Stimulated activated naive CD8-positive, alpha-beta T cell treated with anti-CD3 and anti-CD28 coated beads, Interleukin-15, Interleukin-2, amounts not matched to agents 100 U/mL and 50 U/mL, for 24 hours (primary cell): ENCODE measurements at places on chromosomes 12 and 14.

DNA sequence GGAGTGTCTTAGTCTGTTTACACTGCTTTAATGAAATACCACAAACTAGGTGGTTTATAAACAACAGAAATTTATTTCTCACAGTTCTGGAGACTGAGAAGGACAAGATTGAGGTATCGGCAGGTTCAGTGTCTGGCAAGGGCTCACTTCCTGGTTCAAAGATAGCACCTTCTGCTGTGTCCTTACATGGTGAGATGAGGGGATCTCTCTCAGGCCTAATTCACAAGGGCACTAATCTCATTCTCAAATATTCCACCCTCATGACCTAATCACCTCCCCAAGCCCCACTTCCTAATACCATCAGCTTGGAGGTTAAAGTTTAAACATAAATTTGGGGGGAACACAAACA, 35.0 kb upstream of the PLEK2 start:
- DNase-seq = no peak

GRCh38 chr14:24943024-24943423, 106.9 kb downstream of the STXBP6 start:
- DNase-seq = no peak

- DNase-seq = no peak
Observed at GRCh38 chr12:57031138-57031725, 14.9 kb upstream of the TAC3 start.

DNA sequence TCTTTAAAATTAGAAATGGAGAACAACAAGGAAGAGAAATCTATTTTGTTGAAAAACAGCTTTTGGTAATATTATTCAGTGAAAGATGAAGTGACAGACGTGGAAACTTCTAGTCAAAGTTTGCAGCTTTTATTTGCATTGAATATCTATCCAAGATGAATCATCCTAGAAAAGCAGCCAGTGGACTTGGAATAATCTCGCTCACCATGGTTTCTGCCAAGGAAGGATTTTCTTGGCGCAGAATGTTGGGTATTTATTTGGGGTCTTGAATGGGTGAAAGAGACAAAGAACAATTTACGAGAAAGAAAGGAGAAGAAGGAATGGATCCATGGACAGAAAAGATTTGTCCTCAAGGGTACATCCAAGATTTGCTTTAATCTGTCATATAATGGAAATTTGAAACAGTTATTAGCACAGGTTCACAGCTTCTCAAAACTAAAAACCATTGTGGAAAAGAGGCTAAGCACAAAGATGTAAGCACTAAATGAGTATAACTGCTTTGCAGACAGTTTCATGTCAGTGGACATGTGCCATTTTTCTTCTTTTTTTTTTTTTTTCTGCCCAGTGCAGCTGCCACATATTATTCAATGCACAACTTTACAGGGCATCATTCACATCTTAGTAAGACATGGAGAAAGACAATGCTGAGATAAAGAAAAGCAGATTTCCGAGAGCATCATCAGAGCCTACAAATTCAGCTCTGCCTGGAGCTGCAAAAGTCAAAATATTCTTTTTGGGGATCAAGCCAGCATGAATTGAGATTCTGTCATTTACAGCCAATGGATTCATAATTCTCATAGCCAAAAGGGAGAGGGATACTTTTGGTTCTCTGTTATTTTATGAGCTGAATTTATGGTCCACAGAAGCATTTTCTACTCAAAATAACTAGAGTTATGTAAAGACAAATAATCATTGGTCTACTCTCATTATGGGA, 333.7 kb downstream of the DAD1 start:
- no peak for DNase-seq

- no peak for DNase-seq
Observed at GRCh38 chr14:104986487-104987164, 1.0 kb downstream of the CLBA1 start.

DNA sequence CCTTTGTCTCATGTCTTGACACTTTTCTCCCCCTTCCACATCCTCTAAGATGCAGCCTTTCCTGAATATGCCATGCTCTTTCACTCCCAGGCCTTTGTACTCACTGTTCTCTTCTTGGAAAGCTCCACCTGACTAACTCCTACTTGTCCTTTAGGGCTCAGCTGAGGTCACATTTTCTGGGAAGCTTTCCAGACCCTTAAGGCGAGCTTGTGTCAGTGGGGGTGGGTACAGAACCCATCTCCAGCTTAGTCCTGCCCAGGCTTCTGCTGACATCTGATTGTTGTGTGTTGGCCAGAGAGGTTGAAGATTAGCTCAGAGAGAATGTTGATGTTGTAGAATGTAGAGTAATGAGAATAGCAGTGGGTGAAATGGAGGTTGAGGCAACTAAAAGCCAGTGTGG, 2.9 kb upstream of the TSFM start:
- no peak for DNase-seq

DNA sequence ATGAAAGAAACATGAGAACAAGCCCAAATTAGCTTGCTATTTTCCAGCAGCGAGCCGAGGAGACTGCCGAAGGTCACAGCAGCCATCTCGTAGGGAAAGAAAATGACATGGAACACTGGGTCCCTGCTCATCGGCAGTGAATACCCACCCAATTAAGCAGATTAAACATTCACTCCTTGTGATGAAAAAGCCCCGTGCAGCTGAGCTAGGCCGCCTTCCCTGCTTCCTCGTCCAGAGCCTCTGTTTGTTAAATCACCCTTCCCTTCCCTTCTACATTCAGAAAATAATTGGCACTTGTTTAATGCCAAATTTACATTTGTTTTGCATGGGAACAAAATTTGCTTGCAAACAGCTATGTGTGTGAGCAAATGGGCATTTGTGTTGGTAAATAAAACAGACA, 342.5 kb downstream of the RMST start:
- DNase-seq = no peak

DNA sequence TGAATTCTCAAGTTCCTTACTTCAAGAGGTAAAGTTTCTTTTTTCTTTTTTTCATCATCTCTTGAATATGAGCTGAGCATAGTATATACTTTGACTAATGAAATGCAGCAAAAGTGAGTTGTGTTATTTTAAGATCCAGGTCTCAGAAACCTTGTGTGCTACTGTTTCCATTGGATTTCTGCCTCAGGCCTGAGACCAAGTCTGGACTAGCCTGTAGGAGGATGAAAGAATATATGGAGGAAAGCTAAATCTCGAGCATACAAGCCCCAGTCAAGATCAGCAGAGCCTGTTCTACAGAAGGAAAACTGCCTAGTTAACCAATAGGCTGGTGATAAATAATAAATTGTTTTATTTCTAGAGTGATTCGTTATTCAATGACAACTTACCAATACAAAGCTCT, 652.5 kb downstream of the C12orf50 start:
- no peak for DNase-seq

GRCh38 chr12:71250166-71250565, 92.4 kb upstream of the TSPAN8 start:
- DNase-seq = no peak

- DNase-seq = no peak
Observed at GRCh38 chr12:63989301-63989845, 144.9 kb downstream of the SRGAP1 start.

DNA sequence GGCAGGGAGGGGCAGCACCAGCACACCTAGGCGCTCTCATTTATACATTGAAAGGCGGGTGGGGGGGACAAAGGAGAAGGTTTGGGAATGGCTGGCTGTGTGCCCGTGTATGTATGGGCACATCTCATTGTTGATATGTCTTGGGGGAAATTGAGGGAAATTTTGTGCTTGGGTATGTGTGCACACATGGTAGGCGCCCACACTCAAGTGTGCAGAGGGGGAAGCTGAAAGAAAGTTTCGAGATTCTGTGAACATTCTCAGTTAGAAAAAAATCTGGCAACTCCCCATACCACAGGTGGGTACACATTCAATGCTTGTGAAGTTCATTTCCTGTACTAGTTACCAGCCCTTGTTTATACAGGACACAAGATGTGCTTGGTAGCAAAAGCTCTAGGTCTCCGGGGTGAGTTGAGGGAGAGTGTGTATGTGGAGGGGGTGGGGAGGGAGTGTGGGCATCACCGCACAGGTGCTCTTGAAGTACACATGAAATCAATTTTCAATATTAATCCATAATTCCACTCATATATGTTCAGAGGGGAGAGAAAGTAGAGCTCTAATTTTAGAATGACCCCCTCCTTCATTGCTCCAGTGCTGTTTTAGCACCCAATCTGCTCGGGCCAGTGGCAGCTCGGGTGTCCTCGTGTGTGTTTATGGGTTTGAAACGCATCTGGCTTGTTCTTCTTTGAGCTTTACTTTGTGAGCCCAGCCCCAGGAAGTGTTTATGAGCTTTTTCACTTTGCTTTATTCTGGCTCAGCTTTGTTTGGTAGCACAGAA, 286.0 kb downstream of the ZFP36L1 start:
- DNase-seq = peak; percentile 19

DNA sequence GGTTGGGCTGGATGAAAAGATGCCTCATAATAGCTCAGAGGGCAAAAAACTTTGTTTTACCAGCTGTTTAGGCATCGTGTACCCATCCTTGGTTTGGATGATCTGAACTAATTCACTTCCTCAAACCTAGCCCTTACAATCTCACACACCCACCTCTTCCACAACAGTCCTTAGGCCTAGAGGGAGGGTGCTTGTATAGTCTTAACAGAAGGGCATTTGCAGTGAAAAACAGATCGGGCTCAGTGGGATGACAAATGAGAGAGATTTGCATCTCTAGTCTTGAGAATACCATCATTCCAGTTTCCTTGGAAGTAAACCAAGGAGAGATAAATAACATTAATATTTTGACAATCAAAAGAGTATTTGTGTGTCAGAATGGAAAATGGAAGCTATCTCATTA, 11.0 kb downstream of the SLCO1A2 start:
- no peak for DNase-seq

- no peak for DNase-seq
Observed at GRCh38 chr14:103206836-103207387, 83.7 kb downstream of the TNFAIP2 start.

DNA sequence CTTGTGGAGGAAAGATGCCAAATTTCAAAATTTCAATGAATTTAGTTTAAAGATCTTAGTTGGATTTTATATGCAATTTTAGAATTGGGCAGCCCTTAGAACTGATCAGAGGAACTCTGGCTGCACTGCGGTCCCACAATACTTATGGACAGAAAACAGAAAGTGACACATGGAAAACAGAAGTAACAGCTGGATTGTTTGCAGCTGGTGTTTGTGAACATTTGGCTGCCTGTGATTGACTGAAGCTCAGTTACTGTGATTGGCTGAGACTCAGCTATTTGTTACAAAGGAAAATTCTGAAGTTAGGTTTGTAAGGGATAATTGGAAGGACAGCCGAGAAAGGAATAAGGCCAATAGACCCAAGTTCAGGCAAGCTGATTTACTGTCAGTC, 10.0 kb upstream of the KRT86 start:
- no peak for DNase-seq
